ENCODE measurements at places on chromosomes 3 and 15.
A peak's percentile ranks its signal among the peaks of the same experiment; 100 is the strongest.

GRCh38 chr3:150306906-150307305 is 101.2 kb upstream of the TSC22D2 start:
- no peak for DNase-seq

- peak; percentile 67 for DNase-seq
Measured at GRCh38 chr3:170961616-170962400, 53.4 kb upstream of the EIF5A2 start.

DNA sequence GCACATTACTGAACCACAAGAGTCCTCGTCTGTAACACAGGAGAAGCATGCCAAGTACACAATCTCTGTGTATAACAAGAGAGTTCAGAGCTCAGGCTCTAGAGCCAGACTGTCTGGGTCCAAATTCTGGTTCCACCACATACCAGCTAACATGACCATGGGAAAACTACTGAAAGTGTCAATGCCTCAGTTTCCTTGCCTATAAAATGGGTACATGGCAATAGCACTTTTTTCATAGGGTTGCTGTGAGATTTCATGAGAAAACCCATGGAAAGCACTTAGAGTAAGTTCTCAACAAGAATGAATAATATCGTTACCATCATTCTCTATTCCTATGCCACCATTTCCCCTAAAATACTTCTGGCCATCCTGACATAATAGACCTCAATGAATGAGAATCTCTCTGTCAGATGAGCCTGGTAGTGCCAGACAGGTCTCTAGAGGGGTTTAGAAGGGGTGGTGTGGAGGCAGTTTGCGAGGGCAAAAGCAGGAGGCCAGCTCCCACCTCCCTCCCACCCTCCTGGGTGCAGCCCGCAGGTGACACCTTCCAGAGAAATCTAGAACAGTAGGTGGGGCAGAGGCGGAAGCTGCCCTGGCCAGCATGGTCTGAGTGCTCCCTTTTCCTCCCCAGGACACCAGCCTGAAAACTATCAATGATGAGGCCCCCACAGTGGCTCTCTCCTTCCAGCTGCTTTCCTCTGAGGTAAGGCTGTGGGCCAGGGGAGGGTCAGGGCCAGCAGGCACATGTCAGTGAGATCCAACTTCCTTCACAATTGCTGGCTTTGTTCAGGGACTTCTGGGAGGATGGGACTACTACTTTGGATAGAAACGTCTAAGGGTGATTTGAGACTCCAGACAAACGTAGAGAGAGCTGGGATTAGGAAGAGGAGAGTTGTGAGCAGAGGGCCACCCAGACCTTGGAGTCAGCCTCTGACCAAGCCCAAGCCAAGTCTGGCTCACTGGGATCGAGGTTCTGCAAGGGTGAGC is 45.3 kb downstream of the CCDC33 start:
- DNase-seq = no peak

DNA sequence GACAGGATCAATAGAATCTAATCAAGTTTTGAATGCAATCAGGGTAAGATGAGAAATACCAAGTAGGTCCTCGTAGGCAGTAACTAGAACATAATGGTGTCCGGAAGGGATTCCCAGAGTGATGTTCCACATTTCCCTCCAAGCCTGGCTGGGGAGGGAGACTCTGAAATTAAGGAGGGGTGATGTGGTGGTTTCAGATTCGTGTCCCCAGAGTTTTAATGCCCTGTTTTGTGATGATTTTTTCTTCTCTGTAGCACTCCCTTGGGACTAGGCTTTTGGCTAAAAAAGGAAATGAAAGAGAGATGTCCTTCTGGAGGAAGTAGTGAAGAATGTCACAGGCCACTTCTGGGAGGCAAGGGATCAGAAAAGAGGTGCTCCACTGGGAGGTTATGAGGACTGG is 108.3 kb upstream of the CACNA2D3 start:
- DNase-seq = no peak

GRCh38 chr3:119557877-119558269 is 1.5 kb downstream of the CD80 start:
- DNase-seq = no peak

All from stomach (tissue), 19 donors.